B cell (primary cell): ENCODE measurements at places on chromosomes 7 and 10.

DNA sequence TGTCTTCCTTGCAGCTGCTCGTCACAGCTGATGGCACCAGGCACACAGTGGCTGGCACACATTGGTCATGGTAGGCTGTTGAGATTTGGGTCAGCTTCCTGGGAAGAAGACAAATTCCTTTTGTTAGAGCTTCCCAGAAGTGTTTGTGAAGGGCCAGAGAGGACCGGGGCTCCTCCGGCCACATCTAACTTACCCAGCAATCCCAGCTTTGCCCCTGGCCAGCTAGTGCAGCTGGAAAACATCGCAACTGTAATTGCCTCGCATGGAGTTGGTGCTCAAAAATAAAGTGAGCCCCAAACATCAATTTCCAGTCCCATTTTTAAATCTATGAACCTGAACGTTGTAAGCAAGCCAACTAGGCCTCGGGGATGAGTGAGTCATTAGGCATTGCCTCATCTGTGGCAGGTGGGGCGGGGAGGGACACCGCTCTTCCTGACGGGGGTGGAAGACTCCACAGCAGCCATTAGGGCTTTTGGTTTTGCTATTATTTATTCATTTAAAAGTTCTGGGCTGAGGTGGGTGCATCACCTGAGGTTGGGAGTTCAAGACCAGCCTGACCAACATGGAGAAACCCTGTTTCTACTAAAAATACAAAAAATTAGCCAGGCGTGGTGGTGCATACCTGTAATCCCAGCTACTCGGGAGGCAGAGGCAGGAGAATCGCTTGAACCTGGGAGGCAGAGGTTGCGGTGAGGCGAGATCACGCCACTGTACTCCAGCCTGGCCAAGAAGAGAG is 12.4 kb downstream of the CPA5 start:
- DNase-seq = no peak

DNA sequence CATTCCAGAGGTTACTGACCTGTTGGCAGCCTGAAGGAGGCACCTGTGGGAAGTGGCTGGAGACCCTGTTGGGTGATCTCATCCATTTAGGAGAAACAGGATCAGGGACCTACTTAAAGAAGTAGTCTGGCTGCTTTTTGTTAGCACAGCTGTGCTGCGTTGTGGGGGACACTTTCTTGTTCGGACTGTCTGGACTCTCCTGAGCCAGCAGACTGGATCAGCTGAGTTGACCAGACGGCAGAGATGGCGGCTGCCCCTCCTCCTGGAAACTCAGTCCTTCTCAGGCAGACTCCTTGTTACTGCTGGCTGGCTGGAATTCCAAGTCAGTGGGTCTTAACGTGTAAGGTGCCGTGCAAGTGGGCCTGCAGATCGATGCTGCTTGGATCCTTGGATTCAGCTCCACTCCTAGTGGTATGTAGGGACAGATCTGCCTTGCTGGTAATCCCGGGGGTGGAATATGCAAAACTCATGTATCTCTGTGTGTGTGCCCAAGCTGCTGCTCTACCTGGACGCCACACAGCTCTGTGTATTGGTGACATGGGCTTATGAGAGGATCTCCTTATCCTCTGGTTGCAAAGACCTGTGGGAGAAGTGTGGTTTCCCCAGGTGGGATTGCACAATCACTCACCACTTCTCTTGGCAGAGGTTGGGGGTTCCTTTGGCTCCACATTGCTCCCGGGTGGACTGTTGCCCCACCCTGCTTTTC is 87.3 kb downstream of the CCSER2 start:
- no peak for DNase-seq

DNA sequence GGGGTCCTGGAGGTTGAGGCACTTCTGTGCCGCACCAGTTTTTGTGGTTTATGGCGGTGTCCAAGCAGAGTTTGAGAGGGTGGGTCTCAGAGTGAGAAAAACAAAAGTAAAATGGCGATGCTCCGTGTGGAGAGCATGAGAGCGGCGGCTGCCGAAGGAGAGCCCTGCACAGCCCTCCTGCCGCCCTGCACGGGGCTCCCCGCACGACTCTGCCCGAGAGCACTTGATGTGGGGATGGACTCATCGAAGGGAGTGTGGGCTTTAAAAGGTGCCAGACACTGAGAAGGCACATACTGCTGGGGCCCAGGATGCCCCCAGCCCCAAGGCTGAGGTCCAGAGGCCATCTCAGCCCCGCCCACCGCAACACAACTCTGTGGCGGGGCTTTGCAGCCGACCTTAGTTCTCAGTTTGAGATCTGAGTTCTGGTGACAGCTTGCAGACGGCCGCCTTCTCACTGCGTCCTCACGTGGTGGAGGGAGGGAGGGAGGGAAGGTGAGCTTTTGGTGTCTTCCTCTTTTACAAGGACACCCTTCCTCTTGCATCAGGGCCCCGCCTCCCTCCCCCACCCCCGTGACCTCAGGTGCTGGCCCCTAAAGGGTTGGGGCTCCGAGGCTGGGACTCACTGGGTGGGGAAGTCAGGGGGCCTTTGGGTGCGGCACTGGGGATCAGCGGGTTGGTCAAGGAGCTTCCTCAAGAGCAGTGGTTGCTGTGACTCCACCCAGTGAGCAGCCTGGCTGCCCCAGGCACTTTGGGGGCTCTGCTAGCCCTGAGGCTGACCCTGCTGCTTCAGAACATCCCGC is 69.1 kb downstream of the NKX6-2 start:
- no peak for DNase-seq

GRCh38 chr10:122689146-122689820 is 10.4 kb downstream of the C10orf120 start:
- no peak for DNase-seq

GRCh38 chr7:25907214-25907613 is 244.8 kb upstream of the NFE2L3 start:
- DNase-seq = no peak

GRCh38 chr7:120865191-120865981 is 7.4 kb upstream of the TSPAN12 start:
- DNase-seq = no peak

DNA sequence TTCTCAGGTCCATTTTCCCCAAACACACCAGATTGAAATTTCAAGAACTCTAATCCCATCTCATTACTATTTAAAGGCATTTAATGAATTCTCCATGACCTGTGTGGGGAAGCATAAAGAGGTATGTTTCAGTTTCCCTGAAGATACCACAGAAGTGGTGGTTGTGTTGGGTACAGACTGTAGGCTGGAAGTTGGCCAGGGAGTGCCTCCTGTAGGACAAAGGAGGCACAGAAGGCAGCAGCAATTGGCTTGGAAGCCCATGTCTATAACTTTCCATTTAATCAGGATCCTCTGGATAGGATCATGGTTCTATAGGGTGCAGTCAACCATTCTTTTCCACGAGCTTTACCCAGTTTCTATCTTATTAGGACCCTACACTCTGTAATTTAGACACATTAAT is 8.6 kb upstream of the BET1 start:
- no peak for DNase-seq

- no peak for DNase-seq
These were observed 72.7 kb downstream of the PTPRZ1 start for GRCh38 chr7:121945480-121946236.

DNA sequence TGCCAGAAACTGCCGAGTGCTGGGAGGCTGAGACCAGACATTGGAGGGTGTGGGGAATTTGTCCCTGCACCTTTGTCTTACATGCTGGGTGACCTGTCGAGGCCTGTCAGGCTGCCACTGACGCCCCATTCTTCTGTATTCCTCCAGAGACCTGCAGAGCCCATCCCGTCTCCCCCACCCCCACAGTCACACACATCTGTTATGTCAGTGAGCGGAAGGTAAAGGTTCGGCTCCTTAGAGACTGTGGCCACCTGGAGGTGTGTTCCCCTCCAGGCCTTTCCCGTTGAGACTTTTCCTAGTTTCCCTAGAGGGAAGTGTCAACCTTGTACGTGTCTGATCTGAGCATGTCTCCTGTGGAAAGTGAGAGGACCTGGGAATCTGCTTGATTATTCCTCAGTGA is 84.5 kb downstream of the ATXN7L1 start:
- DNase-seq = no peak

DNA sequence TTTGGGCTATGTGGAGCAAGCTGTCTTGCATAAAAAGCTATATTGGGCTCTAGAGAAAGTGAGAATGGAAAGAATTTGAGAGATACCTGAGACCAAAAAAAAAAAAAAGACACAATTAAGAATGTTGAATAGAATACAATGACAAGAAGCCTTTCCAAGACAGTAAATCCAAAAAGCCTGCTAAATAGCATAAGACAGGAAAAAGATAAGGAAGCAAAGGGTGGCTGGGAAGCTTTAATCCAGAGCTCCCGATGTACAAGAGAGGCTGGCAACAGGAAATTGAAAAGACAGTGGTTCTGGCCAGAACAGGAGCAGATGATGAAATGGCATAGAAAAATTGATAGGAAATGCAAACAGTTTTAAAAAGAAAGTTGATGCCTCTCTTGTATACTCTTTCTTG is 174.9 kb downstream of the CACNA2D1 start:
- DNase-seq = no peak

DNA sequence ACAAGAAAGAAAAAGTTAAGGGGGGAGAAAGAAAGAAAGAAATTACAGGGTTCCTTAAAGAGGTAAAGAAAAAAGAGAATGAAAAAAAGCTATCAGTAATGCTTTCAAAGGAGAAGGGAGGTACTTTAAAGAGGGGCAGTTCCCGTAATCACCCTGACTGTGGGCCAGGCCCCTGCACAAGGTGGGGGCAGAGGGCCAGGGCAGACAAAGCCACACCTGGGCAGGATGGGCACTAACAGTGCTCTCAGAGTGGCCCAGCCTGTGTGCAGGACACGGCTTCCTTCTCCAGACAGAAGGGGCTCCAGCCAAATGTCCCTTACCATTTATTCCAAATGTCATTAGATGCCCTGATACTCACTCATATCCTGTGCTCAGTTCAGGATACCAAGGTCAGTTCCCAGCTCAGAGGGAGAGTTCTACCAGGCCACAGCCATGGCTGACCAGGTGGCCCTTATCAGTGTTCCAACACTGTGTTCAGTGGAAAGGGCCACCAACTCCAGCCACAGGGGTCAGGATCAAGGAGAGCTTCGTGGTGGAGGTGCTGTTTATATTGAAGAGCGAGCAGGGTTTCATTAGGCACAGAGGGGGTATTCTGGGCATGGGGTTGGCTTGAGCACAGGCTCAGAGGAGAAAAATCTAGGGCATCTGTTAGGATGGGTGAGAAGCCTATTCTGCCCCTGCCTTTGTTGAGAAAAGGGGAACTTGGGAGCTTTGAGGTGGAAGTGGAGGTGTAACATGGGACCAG is 29.9 kb downstream of the DPCD start:
- no peak for DNase-seq

DNA sequence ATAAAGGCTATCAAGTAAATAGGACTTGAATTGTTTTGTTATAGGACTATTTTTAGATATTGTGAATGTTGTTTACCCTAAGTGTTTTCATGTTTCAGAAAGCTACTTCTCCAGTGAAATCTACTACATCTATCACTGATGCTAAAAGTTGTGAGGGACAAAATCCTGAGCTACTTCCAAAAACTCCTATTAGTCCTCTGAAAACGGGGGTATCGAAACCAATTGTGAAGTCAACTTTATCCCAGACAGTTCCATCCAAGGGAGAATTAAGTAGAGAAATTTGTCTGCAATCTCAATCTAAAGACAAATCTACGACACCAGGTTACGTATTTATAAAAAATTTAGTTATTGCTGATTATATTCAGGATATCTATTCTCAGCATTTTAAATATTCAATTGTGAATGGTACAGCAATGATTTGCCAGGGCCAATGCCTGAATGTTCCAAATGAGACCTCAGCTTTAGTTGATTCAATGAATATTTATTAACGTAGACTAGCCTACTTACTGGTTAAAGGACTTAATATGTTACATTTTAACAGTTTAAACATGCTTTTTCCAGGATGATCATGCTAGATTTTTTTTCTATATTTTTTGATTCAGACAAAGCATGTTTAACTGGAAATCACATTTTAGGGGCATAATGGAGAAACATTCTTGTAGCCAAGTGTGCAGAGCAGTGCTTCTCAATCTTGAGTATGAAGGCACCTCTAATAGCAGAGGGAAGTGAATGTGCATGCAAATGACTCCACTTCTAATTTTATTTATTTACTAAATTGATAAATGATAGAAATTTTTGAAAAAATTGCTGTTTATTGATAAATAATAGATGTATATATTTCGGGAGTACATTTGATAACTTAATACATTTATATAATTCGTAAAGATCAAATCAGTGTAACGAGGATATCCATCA is 18.2 kb downstream of the ANLN start:
- no peak for DNase-seq

DNA sequence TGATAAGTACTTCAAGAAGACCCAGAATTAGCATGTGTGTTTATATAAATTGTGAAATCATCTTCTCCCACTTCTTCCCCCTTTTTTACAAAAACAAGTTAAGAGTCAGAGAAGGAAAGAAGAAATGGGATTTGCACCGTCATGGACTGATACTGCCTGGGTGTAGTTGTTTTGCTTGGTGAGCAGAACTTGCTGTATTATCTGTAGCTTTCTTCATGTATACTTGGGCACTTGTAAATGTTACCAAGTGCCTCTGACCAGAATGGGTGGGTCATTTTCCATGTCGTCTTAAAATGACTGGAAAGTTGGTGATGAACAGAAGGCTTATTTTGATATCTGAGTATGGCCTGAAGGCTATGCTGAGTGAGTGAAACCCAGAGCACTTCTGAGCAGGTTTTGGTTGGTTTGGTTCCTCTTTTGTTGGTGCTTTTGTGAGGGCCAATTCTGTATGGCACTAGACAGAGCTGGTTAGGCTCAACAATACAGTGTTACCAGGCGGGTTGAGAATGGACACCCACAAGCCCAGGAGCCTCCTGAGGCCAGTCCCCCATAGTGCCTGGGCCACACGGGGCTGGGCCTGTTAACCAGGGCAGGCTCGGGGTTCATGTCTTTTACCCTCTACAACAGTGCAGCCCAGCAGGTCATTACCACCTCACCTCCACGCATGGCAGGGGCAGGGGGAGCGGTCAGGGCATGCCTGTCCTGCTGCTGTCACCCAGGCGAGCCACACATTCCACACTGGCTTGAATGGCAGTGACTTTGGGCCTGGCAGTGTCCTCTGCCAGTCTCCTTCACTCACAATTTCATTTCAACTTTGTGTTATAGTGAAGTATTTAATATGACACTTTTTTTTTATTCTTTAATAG is 115.1 kb downstream of the CCNY start:
- peak; percentile 47 for DNase-seq

- no peak for DNase-seq
These were observed 102.8 kb downstream of the DYNC2I1 start for GRCh38 chr7:158959021-158959717.

DNA sequence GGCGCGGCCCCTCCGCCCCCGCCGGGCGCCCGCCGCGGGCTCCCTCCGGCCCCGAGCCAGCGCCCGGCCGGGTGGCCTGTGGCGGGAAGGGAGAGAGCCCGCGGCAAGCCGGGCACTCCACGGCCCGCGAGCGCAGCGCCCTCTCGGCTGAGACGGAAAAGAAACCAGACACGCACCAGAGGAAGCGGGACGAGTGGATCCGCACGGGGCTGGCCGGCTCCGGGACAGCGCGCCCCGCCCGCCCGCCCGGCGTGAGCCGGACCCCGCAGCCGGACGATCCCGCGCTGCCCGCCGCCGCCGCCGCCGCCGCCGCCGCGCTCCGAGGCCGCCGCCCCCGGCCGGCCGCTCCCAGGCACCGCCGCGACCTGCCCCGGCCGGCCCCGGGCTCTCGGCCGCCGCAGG is 300 bp downstream of the ARHGAP21 start:
- no peak for DNase-seq

GRCh38 chr10:60916025-60916424 is 28.0 kb downstream of the RHOBTB1 start:
- DNase-seq = no peak
